ENCODE measurements at places on chromosomes 1 and 21. TPM values are rescaled to one million over a fixed set of nuclear protein-coding genes. Genes with fewer than 3 reads are reported as not detected.

The CATSPERE gene
- 0.63 TPM for total RNA-seq

The GPR37L1 gene
- not detected for total RNA-seq

The CYP4A11 gene
- not detected for total RNA-seq

The NR0B2 gene
- 19.0 TPM for total RNA-seq

The RXRG gene
- total RNA-seq, result 3.3 TPM

The SPRR1B gene
- not detected for total RNA-seq

The ZSWIM5 gene
- total RNA-seq, result 1.7 TPM

The BNIPL gene
- total RNA-seq, result 0.24 TPM

The CENPF gene
- total RNA-seq, result 3.3 TPM

The NPHP4 gene
- 3.0 TPM for total RNA-seq

The SLC30A7 gene
- total RNA-seq, result 9.0 TPM

The RAB25 gene
- 0.98 TPM for total RNA-seq

DNA sequence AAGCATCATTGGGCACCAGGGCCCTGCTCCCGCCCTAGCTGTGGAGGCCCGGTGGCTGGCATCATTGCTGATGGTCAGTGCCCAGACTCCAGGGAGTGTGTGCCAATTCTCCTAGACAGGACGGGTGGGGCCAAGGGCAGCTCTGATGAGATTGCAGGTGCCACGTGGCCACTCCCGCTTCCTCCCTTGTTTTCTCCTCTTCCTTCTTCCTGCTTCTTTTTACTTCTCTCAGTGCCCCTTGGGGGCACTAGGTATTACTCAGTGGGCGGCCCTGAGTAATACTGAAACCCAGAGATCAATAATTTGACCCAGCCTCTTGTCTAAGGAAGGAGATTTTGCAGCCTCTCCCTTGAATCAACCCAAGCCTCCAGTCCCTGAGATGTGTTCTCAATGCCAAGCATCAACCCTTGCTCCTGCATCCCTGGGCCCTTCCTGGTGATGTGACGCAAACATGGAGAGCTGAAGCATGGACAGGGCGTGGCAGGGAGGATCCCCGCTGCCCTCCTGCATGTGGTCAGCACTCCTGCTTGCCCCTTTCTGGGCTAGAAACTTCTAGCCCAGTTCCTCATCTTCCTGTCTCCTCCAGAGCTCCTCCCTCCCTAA is 32.4 kb downstream of the CDK18 start:
- no peak for DNase-seq

DNA sequence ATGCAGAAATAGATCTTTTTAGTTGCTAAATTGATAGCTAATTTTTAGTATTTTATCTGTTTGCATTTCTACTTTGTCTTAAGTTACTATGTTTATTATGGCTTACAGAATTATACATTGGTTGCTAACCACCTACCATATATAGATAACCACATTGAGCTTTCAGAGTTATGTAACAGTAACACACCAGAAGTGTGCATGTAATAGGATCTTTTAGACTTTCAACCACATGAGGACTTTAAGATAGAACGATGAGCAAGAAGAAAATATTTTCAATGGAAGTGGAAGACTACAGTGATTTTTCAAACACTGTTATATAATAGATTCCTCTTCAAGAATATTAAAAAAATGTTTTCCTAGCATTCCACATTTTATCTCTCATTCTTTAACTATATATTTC is 28.8 kb downstream of the TOR1AIP1 start:
- no peak for DNase-seq

- DNase-seq, result no peak
Observed at GRCh38 chr1:115529216-115529897, 112.4 kb upstream of the VANGL1 start.

- no peak for DNase-seq
Observed at GRCh38 chr1:101605878-101606277, 369.1 kb downstream of the S1PR1 start.

DNA sequence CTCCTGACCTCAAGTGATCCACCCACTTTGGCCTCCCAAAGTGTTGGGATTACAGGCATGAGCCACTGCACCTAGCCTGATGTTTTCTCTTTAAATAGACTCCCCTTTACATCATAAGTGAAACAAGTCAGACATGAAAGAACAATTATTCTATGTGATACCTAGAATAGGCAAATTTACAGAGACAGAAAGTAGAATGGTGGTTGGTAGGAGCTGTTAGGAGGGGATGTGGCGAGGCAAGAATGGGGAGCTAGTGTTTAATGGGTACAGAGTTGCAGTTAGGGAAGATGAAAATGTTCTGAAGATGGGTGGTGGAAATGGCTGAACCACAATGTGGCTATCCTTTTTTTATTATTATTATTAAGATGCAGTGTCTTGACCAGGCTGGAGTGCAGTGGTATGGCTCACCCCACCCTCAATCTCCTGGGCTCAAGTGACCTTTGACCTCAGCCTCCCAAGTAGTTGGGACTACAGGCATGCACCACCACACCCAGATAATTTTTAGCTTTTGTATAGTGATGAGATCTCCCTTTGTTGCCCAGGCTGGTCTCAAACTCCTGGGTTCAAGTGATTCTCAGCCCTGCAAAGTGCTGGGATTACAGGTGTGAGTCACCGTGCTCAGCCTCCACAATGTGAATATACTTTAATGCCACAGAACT is 28.4 kb downstream of the ELF3 start:
- no peak for DNase-seq

DNA sequence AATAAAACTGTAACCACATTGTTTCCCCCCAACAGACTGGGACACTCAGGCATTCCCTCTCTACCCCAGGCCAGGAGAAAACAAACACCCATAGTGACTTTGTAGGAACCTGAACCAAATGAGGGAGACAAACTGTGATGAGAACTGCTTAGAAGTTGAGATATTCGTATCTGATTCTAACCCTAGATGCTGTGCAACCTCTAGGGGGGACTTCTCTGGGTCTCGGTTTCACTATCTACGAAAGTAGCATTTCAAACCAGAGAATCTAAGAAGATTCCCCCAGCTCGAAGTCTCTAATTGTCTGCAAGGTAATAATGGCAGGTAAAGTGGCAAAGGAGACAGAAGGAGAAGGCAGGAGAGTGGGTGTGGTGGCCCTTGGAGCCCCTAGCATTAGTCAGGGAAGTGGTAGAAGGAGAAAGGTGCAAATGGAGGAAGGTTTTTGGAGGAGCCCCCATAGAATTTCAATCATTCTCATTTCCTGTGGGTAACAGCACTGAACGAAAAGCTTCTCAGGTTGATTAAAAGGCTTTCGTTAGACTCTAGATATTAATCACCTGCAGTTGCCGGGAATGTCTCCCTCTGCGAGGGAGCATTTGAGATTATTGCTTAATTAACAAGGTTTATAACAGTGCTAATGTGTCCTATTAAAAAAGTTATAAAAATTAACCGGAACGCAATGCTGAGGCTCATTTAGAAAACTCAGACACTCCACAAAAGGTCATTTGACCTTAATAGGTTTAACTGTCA is 46.4 kb downstream of the BEND5 start:
- no peak for DNase-seq

GRCh38 chr1:21625390-21626190 is 43.6 kb downstream of the RAP1GAP start:
- DNase-seq, result no peak

DNA sequence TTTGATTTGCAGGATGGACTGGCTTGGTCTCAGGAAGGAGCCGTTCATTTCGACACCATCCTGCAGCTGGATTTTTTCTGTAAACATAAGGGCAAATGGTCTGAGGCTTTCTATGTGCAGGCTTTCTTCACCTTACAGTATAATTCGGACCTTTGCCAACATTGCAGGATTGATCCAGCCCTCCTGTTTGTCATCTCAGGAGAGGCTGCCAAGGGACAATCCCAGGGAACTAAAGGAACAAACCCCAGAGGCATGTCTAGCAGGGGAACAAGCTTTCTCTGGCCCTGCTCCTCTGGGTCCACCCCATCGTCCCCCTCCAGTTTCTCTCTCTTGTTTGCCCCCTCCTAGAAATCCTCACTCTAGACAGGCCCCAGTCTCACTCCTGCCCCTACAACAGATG is 24.8 kb upstream of the GBP6 start:
- DNase-seq, result no peak

GRCh38 chr1:98054786-98055185 is 134.0 kb upstream of the DPYD start:
- DNase-seq, result no peak

- no peak for DNase-seq
Observed at GRCh38 chr21:41923631-41924367, 30.0 kb downstream of the C2CD2 start.

DNA sequence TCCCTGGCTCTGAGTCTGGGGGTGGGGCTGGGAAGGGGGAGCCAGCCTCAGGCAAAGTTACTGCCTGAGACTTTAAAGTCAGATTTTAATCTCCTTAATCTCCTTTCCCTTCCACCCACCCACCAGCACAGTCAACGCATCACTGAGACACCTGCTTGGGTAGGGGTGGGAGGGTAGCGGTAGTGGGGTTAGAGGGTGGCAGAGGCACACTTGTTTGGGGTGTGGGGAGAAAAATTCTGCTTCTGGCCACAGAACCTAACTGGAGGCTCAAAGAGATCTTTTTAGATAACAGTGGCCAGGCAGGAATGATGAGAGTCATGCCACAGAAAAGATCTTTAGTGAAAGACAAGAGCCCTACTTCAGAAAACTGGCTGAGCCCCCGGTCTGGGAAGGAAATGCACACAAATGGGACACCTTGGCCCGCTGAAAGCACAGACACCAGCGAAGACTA is 44.1 kb downstream of the CD247 start:
- no peak for DNase-seq

DNA sequence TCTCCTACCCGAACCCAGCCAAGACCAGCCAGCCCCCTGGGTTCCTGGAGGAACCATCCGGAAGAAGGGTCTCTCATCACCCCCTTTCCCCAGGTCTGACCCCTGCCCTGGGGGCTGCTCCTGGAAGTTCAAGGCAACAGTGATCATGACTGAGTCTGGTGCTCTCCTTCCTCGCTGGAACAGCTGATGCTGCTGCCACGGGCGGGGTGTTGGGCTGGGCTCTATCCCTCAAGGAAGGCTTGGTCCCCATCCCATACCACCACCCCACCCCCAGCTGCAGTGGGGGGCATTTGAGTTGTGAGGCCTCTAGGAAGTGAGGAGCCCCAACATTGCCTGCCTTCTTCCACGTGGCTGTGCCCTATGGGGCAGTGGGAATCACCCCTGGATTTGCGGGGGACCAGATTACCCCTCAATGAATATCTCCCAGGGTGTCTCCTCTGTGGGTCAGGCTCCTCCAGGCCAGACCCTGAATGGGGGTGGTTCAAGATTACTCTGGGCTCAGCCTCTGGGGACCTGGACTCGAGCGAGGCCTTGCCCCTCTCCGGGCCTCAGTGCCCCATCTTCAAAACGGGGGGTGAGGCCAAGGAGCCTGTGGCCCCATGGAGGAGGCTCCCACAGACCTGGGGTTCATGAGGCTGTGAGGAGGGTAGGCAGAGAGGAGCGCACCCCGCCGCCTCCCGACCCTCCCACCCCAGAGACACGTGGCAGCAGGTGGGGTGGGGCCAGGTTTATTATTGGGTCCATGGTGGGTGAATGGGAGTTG is 2.8 kb downstream of the MASP2 start:
- DNase-seq, result no peak

- no peak for DNase-seq
Observed at GRCh38 chr1:186880982-186881381, 52.2 kb downstream of the PLA2G4A start.

DNA sequence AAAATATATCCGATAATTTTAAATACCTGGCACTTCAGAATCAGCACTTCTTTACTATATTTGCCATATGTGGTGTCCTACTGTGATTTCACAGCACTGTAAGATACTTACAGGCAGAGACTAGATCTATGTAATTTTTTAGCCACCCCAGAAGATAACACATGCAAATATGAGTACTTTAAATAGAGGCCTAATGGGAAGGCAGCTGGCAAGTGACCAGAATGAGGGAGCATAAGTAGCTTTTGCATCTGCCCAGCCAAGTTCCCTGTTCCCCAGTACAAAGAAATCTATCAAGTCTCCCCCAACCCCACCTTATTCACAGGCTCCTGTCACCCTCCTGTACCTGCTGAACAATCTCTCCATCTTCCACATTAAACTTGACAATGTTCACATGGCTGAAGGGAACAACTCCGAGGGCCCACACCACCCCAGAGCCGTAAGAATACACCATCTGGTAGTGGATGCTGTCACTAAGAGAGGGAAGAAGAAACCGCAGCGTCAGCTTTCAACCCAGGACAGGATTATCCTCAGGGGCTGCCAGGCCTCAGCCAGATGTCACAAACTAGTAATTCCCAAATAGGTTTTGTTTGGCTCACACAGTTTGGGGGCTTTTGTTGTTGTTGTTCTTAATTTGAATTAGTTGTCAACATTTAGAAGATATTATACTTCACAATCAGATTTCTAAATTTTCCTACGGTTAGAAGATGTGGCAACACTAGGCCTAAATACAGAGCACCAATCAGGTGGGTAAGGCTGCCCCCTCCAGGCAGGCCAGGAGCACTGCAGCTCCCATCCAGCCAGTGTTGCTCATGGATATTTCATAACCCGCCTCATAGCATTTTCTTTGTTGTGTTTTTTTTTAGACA is 10.4 kb downstream of the EMC1 start:
- DNase-seq, result peak; percentile 83

DNA sequence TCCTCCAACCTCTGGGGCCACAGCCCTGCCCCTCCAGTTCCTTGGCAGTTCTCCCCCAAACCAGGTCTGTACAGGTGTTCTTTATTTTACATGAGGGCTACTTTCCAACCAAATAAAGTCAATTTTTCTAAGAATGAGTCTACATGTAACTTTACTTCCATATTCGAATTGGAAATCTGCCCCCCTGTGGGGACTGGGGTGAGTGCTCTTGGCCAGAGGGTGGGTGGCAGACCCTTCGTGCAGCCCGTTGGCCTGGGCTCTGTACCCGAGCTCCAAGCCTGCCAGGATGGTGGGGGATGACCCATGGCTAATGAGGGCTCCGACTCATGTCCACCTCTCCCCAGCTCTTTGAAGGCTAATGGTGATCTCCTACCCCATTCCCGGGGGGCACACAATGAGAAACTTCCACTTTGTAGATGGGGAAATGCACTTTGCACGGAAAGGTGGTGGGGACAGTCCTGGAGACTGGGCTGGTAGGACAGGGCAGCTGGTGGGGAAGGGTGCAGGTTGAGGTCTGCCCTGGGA is 589 bp upstream of the CATSPER4 start:
- DNase-seq, result no peak

DNA sequence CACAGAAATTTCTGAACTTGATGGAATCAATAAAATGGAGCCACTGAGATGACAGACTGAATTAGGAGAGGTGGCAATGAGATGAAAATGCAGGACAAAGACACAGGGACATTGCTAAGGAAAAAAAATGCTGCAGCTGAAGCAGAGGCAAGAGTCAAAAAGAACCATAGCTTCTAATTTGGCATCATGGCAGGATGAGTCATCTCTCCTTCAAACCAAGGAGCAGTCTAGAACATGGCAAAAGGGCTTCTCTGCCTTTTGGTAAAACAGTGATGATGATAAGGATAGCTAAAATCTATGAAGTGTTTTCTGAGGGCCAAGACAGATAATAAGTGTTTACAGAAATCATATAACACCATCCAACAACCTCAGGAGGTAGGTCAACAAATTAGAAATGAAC is 16.8 kb downstream of the SLC19A2 start:
- DNase-seq, result no peak
